ENCODE measurements at places on chromosomes 7 and 10.

- H3K4me3 ChIP-seq = no peak overlapping the region
- H3K27ac ChIP-seq = peak overlapping the region; percentile 76
- DNase-seq = no peak
- no peaks in the 10 kb centered on the region for H3K27me3 ChIP-seq
- no peaks in the 10 kb centered on the region for H3K4me1 ChIP-seq
Measured at GRCh38 chr10:4947039-4947634, 16.1 kb upstream of the AKR1C1 start.

DNA sequence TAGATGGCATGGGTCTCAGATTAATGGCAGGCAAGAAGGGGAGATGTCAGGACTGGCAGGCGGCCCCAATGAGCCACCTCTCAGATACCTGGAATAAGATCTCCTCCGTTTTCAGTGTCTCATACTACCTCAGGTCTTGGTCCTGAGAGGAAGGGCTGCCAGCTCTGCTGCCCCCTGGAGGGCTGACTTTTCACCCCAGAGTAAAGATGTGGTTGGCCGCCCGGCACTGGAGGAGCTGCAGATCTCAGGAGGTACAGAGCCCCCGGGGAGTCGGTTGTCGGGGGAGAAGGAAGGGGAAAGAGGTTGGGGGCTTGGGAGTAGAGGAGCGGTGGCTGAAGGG is 642 bp upstream of the COL13A1 start:
- H3K27me3 ChIP-seq = peaks cover 22% of the 10 kb centered on the region
- DNase-seq = no peak
- H3K36me3 ChIP-seq = no peaks in the 10 kb centered on the region
- H3K4me1 ChIP-seq = peaks cover 12% of the 10 kb centered on the region

DNA sequence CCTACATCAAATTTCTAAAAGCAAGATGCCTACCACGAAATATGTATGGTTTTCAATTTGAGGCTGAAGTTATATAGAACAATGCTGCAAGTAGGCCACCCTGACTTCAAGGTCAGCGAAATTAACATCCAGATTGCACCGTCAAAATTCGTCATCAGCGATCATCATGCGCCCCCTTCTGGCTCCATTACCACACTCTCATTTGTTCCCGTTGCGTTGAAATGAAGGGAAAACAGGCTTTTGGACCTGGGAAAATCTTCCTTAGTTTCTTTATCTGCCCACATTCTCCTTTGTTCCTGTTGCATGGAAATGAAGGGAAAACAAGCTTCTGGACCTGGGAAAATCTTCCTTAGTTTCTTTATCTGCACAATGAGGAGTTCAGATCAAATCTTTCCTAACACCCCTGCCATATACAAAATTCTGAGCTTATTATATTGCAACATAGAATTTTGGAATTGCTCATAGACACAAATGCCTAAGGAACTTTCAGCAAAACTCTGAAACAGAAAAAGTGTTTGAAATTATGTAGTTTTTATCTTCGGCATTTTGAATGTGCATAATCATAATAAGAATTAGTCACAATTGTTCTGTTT is 98.2 kb upstream of the PRKCQ start:
- H3K4me1 ChIP-seq = no peaks in the 10 kb centered on the region
- DNase-seq = no peak
- H3K27ac ChIP-seq = no peak overlapping the region
- no peak overlapping the region for H3K4me3 ChIP-seq
- no peaks in the 10 kb centered on the region for H3K36me3 ChIP-seq
- no peaks in the 10 kb centered on the region for H3K27me3 ChIP-seq

GRCh38 chr7:139791316-139791715 is 13.5 kb upstream of the HIPK2 start:
- no peaks in the 10 kb centered on the region for H3K4me1 ChIP-seq
- no peak overlapping the region for H3K4me3 ChIP-seq
- H3K27ac ChIP-seq = no peak overlapping the region
- DNase-seq = no peak
- no peaks in the 10 kb centered on the region for H3K27me3 ChIP-seq

DNA sequence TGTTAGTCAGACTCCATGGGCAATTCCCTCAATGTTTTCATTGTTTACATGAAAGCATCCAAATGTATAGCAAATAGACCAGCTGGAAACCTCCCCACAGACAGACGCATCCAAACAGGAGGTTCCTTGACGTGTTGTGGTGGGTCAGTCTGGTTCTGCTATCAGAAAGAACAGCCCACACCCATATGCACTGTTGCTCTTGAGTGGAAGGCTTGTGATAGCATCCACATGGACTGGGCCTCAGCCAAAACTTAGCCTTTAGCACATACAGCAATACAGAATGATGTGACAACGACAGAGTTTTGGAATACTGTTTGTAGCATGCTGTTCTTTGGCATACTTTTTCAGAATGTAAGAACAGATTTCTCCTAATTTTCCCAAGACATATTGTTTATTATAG is 299.2 kb upstream of the ETV1 start:
- no peak overlapping the region for H3K4me3 ChIP-seq
- H3K27ac ChIP-seq = no peak overlapping the region
- no peaks in the 10 kb centered on the region for H3K4me1 ChIP-seq
- DNase-seq = no peak
- no peaks in the 10 kb centered on the region for H3K27me3 ChIP-seq

DNA sequence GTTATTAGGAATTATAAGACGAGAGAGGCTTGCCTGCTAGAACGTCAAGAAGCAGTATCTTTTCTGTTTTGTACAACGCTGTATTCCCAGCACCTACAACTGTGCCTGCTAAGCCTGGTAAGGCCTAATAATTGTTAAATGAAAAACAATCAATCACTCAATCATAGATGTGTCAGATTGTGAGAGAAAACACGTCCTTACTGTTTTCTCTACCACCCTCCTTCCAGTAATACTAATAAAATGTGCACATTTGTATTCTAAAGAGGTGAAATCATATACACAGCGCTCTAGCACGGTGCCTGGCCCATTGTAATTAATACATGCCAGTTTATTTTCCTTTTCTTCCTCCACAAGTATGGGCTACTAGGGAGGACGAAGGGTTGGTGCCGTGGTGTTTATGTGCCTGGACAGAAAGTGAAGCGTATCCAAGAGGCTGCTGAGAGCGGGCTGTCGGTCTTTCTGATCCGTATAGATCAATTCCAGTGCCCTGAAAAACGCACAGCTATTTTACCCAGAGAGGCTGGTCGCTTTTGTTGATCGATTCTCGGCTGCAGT is 1.5 kb upstream of the AUTS2 start:
- H3K27ac ChIP-seq = peak overlapping the region; percentile 93
- H3K4me1 ChIP-seq = peaks cover 4% of the 10 kb centered on the region
- no peaks in the 10 kb centered on the region for H3K36me3 ChIP-seq
- no peak for DNase-seq
- peak overlapping the region; percentile 87 for H3K4me3 ChIP-seq

Data from breast epithelium (tissue), 4 donors.